ENCODE measurements at places on chromosomes 5 and 9.

DNA sequence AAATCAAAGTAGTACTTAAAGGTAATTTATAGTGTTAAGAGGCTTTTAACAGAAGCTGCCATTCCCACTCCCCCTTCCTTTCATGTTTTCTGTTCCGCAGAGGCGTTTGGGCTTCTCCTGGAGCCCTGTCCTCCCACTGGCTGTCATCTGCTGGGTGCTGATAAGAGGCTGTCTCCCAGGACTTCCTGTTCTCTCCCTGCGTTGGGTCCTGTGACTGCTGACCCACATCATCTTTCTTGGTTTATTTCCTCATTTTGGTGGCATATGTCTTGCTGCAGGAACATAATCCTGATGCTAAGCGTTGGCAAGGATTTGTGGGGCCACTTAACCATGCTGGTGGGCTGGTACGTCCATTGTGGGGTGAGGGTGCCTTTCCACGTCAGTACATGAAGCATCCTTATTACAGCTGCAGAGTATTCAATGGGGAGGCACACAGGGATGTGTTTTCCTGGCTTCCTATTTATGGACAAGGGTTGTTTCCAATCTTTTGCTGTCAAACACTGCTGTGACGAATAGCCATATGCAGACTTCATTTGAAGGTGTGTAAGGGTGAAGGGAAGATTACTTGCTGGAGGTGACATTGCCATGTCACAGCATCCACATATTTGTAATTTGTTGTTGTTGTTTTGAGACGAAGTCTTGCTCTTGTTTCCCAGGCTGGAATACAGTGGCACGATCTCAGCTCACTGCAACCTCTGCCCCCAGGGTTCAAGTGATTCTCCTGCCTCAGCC is 22.3 kb upstream of the RNF130 start:
- peak; percentile 38 for DNase-seq

- DNase-seq: no peak
These were observed 12.0 kb downstream of the PDGFRB start for GRCh38 chr5:150143350-150144245.

- no peak for DNase-seq
These were observed 94.7 kb downstream of the ELAVL2 start for GRCh38 chr9:23731353-23731752.

- peak; percentile 49 for DNase-seq
These were observed 642 bp downstream of the RBM22 start for GRCh38 chr5:150700246-150700593.

- no peak for DNase-seq
These were observed 386.7 kb downstream of the NTRK2 start for GRCh38 chr9:85056203-85056572.

GRCh38 chr9:8622871-8623270 is 823.3 kb upstream of the DMAC1 start:
- no peak for DNase-seq

- DNase-seq: no peak
These were observed 42.1 kb downstream of the LRRTM2 start for GRCh38 chr5:138833080-138833479.

GRCh38 chr5:172607213-172607793 is 33.8 kb upstream of the NEURL1B start:
- no peak for DNase-seq

GRCh38 chr9:113950195-113951031 is 74.3 kb downstream of the ZNF618 start:
- DNase-seq: no peak

DNA sequence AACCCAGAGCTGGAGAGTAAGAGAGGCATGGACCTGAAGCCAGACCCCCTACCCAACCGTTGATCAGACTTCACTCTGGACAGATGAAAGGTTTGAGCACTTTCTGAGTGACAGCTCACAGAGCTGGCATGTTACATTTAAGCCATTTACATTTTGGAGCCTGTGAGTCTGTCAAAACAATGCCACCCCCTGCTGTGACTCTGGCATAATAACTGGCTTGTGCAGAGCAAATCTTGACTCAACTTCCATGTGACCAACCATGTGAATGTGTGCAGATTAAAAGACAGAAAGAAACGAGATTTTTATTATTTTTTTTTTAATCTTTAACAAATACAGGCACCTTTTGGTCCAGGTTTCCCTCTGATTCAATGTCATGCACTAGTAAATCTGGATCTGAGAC is 48.5 kb downstream of the MFAP3 start:
- DNase-seq: no peak

- DNase-seq: peak; percentile 80
These were observed 47.1 kb upstream of the POU4F3 start for GRCh38 chr5:146291421-146292074.

DNA sequence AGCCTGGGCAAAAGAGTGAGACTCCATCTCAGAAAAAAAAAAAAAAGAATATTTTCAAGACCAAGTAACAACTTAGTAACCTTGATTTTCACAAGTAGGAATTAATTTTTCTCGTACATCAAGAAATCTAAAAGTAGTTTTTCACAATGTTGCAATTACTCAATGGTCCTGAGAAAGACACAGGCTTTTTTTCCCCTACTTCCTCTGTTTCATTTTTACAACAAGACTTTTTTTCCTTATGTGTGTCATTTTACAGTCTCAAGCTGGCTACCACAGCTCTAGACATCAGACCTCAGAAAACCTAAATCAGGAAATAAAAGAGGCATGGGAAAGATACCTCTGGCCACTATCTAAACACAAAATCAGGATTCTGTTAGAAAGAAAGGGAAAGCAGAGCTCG is 45.9 kb downstream of the WDR36 start:
- DNase-seq: no peak

DNA sequence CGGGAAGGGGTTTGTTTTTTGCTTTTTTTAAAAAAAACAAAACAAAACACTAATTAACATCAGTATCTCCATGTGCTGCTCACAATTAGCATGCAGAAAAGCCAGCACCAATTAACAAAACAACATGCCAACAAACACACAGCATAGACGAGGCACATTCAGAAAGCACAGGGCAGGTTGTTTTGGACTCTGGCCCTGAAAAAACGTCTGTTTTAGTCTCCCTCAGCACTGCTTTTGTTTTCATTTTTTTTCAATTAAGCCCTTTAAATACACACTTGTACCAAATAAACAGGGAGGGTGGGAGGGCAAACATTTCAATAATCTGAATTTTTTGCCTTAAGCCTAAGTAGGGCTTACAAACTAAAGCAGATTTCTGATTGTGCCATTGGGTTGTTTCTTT is 309.6 kb downstream of the DTWD2 start:
- DNase-seq: no peak

GRCh38 chr9:93464876-93465275 is 11.5 kb upstream of the FAM120AOS start:
- no peak for DNase-seq

- peak; percentile 52 for DNase-seq
These were observed 136.5 kb downstream of the CCDC192 start for GRCh38 chr5:127839496-127840197.

GRCh38 chr5:61767231-61768080 is 435.4 kb downstream of the ZSWIM6 start:
- DNase-seq: no peak

- no peak for DNase-seq
These were observed 40.7 kb downstream of the PFDN1 start for GRCh38 chr5:140262221-140262620.

DNA sequence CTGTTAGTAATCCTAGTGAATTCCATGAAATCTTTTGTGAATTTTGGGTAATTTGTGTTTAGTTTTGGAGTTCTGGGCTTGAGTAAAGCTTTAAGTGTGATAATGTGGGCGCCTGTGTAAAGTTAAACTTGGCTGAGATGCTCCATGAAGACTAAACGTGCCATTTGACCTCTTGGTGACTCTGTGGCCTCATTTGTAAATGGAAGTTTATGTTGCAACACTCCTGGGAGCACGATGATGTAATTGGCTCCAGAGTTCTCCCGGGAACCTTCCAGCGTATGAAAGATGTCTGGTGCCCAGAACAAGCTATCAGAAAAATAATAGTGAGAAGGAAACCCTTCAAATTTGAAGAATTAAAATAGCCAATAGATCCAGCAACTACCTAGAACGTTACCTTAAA is 981.2 kb downstream of the TLE4 start:
- no peak for DNase-seq

DNA sequence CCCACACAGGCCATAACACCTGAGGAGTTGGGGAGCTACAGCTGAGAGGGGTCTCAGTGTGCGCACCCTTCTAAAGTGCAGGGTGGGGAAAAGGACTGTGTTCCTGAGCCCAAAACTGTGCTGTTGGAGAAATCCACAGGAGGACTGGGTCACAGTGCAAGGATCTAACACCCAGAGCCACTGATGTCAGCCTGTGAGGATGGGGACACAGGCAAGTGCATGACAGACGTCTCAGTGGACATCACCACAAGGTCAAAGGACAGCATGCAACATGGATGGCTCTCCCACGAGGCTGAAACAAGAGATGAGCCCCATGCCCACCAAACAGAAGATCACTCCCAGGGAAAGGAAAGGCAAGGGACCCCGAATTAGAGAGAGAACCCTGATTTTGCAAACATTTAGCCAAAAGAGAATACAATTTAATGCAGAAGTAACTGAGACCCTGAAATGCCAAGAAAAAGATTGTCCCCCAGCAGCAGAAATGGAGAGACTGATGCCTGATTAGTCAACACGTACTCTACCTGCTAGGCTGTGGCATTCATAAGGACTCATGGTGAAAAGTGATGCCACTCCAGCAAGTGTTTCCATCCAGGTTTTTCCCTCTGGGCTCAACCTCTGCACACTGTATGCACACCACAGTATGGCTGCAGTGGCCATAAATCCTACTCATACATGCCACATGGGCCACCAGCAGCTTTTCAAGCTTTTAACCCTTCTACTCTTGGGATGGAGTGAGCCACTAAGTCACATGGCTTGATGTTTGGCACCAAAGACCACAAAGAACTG is 14.2 kb downstream of the KLF9 start:
- no peak for DNase-seq

DNA sequence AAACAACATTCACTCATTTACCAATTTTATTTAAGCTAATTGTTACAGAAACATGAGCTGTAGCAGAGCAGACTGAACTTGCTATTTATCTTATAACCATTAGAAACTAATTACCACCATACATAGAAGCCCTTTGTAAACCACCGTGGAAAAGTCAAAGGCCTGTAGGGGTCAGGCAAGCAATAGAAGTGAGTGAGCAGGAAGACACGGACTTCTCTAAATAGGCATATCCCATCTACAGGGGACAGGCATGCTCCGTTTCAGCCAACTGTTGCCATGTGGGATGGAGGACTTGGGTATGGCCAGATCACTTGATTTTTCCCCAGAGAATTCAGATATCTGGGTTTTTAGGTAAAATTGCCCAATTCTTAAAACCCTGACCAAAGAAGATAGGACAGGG is 44.8 kb downstream of the PRRC1 start:
- peak; percentile 53 for DNase-seq

- DNase-seq: no peak
These were observed 191.6 kb upstream of the MSX2 start for GRCh38 chr5:174532455-174533453.

DNA sequence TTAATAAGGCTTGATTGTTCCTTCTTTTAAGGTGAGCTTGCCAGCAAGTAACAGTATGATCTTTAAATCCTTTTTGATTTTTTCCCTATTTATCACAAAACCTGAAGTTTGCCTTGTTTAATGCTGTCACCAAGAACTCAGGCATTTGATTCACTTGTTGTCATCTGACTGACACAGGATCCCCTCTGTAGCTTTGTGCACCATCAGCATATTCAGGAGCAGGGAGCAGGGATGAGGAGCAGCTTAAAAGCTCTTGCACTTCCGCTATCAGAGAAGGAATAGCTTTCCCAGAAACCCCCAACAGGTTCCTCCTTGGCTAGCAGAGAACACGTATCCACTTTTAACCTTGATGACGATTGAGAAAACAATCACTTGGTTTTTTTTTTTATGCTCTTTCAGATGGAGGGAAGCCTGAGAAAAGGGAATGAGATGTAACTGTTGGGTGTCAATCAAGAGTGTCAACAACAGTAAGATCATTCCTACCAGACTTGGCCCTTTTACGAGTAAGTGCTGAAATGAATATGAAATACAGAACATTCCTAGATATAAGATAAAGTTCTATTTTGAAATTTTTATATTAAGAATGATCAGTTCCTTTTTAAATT is 433.1 kb upstream of the CDH18 start:
- DNase-seq: no peak

- DNase-seq: no peak
These were observed 311.1 kb upstream of the IRX1 start for GRCh38 chr5:3284506-3284905.

GRCh38 chr5:133251296-133252132 is 199.7 kb downstream of the HSPA4 start:
- DNase-seq: no peak

- peak; percentile 79 for DNase-seq
These were observed 3.4 kb downstream of the FNBP1 start for GRCh38 chr9:130039528-130040147.

GRCh38 chr5:8864053-8864452 is 681.8 kb downstream of the SEMA5A start:
- peak; percentile 59 for DNase-seq

- DNase-seq: no peak
These were observed 43.1 kb downstream of the GRIA1 start for GRCh38 chr5:153533546-153533945.

DNA sequence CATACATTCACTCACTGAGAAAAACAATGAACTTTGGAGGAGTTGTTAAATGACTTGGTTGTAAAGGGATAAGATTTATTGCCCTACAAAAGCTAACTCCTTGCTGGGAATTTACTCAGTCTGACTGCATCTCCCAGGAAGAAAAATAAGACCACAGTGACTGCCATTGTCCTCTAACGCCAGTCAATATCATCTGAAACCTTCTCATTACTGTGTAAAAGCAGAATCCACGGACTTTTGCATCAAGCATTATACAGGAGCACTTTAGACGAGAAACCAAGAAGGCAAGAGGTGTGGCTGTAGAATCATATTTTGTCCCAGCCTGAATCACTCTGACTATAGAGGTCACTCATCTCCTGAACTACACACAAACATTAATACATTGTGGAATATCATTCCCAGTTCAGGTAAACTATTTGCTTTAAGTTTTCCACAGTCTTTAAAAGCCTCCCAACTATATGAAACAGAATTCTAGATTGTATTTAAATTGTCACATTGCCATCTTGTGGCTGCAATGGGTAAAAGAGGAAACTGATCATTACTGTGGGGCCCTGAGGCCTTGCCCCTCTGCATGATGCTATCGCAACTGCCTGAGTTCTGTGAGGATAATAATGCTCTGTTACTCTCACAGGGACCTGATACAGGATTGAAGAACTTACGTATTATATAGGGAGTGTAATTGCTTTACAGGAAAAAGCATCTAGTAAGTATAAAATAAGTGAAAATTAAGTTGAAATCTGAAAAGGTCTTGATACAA is 142.9 kb downstream of the SLCO4C1 start:
- DNase-seq: peak; percentile 68

- no peak for DNase-seq
These were observed 201.0 kb upstream of the RAI14 start for GRCh38 chr5:34455098-34455497.

GRCh38 chr5:170159101-170159698 is 53.5 kb downstream of the FOXI1 start:
- no peak for DNase-seq

DNA sequence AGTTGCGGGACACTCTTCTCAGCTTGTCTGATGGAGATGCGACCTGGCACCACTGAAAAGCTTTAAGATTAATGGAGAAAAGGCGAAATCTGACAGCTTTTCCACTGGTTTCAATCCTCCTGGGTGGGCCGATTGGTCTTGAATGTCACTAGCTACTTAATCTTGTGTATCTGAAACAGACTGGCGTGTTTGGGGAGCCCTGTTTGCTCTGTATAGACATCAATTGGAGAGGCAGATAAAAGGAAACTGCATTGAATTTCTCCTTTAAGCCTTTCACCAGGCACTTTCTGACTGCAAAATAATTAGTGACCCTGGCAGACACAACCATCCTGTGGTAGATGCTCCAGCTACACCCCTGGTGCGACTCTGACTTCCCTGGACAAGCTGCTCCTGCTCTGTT is 224.2 kb downstream of the NDUFS4 start:
- no peak for DNase-seq

Measured in Karpas-422 (cell line).